Left renal pelvis (tissue), 4 donors: ENCODE measurements at places on chromosomes 2 and 18. TPM values are rescaled to one million over a fixed set of nuclear protein-coding genes. Genes with fewer than 3 reads are reported as not detected.

Gene TTN
- polyA plus RNA-seq = 0.96 TPM

Gene IL36G
- polyA plus RNA-seq = 0.35 TPM

Gene ALPI
- polyA plus RNA-seq = not detected

Gene UPP2
- polyA plus RNA-seq = 0.57 TPM

Gene CABYR
- 6.4 TPM for polyA plus RNA-seq

Gene RABL2A
- 45.4 TPM for polyA plus RNA-seq

Gene ANKAR
- polyA plus RNA-seq = 8.8 TPM

- no peak for DNase-seq
Measured at GRCh38 chr2:19532547-19533196, 174.2 kb upstream of the OSR1 start.

- no peak for DNase-seq
Measured at GRCh38 chr2:55763721-55764120, 70.1 kb upstream of the PNPT1 start.

DNA sequence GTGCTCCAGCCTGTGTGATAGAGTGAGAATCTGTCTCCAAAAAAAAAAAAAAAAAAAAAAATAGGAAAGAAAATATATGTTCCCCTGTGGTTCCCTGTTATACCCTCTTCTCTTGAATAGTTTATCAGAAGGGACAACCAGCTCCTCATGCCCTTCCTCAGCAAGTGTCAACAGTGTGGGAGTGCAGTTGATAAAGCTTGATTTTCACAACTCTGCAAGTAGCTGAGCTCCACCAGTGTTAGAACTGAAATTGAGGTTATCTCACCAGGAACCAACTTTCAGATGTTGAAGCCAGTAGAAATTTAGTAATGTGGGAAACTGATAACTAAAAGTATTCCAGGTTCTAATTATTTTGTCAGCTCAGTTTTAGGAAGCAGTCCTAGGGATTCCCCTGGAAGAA, 25.1 kb downstream of the NEDD4L start:
- DNase-seq = no peak

DNA sequence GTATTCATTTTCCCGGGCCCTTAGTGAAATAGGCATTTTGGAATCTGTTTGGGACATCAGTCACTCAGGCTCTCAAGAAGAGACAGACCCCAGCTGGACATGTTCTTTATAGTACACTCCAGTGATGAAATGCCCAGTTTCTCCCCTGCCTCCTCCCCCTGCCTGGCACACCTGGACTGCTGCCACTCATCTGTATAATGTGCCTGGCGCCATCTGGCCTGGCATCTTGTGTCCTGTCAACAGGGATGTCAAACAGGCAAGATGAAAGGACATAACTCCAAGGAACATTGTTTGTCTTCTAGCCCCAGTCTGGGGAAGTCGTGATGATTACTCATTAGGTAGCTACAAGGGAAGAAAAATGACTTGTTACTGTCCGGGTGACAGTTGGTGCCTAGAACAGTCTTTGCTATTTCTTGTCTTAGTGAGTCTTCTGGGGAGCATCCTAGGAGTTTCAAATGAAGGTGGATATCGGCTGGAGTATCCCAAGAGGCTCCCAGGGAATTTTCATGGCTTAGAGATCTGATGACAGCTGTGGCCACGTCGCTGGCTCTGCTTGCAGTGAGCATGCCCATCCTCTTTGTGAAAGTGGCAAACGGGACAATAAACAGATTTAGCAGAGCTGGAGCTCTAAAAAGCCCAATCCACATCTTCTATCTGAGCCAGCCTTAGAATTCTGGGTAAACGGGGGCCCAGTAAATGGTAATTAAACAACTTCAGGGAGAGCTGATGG, 153.6 kb downstream of the ALK start:
- no peak for DNase-seq

GRCh38 chr2:34787341-34787740, 1188.2 kb upstream of the FAM98A start:
- no peak for DNase-seq

DNA sequence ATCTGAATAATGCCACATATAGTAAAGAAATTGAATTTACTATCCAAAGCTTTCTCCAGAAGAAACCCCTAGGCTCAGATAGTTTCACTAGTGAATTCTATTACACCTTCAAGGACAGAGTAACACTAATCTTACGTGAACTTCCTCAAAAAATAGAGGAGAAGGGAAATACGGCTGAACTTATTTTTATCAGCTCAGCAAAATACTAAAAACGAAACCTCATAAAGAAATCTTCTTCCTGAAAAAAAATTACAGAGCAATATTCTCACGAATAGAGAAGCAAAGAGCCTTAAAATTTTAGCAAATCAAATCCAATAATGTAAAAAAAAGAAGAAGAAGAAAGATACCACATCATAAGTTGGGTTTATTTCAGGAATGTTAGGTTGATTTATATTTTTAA, 14.7 kb downstream of the CAPN13 start:
- no peak for DNase-seq

DNA sequence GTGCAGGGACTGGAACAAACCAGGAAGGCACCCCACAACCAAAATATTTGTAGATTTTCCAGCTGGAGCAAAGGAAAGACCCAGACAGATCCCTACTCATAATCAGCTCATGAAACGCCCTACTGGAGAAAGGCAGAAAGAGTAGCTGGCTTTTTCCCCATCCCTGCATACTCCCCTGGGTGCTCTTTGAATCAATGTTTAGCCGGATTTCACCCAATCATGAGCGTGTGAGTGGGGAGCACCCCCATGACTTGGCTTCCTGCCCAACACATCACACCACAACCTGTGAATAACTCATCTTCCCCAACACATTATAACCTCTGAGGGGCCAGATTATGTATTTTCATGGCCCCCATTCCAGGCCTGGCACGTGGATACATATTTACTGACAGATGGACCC, 35.1 kb upstream of the SLC14A1 start:
- no peak for DNase-seq

DNA sequence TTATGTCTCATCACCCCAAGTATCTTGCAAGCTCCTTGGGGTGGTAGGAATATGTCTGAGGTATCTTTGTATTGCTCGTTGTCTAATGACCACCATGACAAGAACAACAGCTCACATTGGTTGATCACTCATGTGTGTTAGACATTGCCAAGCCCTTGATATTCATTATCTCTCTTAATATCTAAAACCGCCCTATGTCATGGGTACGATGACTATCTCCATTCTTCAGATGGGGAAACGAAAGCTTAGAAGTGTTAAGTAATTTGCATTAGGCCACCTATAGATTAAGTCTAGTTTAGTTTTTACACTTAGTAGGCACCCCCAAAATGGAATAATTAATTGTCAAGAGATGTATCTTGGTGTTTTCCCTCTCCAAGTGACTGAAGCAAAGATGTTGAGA, 57.0 kb downstream of the ICOS start:
- DNase-seq = no peak

DNA sequence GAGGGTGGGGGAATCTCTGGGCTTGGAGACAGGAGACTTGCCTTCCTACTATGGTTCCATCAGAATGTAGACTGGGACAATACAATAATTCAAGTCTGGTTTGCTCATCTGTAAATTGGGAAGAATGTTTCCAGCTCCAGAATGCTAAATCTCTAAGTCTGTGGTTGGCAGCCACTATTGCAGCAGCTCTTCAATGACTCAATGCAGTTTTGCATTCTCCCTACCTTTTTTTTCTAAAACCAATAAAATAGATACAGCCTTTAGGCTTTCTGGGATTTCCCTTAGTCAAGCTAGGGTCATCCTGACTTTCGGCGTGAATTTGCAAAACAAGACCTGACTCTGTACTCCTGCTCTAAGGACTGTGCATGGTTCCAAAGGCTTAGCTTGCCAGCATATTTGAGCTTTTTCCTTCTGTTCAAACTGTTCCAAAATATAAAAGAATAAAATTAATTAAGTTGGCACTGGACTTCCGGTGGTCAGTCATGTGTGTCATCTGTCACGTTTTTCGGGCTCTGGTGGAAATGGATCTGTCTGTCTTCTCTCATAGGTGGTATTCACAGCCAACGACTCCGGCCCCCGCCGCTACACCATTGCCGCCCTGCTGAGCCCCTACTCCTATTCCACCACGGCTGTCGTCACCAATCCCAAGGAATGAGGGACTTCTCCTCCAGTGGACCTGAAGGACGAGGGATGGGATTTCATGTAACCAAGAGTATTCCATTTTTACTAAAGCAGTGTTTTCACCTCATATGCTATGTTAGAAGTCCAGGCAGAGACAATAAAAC, 6.5 kb downstream of the TTR start:
- DNase-seq = no peak
